Activated gamma-delta T cell (primary cell): ENCODE measurements at places on chromosomes 3 and 15.

GRCh38 chr15:80160570-80161156 lies 7.9 kb downstream of the FAH start:
- DNase-seq = no peak

- no peak for DNase-seq
Measured at GRCh38 chr3:44076221-44076829, 165.4 kb upstream of the TOPAZ1 start.

DNA sequence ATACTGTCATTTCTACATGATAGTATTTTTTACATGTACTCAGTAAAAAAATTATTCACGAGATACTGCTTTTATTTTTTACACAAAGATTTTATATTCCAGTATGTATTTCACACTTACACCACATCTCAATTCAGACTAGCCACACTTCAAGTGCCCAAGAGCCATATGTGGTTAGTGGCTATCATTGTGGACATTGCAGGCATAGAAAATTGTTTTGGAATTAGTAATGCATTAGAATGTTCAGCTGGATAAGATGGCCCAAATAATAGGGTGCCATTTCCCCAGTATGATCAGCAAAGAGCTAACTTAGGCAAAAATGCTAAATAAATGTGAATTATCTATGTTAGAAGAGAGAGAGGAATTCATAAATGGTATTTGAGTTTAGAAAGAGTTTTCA lies 203.8 kb upstream of the MCTP2 start:
- no peak for DNase-seq

- DNase-seq = peak; percentile 9
Measured at GRCh38 chr3:143001034-143001368, 369 bp upstream of the U2SURP start.

DNA sequence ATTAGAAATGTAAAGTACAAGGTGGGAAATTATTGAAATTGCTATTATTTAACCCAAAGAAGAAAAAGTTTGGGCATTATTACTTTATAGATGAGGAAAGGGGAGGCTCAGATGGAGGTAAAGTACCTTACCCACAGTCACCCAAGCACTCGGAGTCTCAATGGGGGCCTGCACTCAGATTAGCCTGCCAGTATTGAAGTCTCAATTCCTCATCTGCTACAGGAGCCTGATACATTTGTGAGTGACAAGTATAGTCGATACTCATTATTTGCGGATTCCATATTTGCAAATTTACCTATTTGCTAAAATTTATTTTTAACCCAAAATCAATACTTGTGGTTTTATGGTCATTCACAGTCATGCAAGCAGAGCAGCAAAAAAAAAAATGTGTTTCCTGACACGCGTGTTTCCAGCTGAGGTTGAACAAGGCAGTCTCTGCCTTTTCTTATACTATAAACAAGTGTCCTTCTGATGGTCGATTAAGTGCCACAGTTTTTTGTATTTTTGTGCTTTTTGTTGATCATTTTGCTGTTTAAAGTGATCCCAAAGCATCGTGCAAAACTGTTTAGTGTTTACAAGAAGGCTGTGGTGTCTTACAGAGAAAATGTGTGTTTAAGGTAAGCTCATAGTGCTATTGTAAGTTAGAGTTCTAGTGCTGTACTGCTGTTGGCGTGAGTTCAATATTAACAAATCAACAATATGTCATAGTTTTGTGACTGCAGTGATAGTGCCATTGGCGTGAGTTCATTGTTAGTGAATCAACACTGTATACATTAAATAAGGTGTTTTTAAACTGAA lies 48.0 kb downstream of the ARHGEF26 start:
- DNase-seq = no peak

- no peak for DNase-seq
Measured at GRCh38 chr3:49495023-49495422, 25.0 kb downstream of the DAG1 start.

DNA sequence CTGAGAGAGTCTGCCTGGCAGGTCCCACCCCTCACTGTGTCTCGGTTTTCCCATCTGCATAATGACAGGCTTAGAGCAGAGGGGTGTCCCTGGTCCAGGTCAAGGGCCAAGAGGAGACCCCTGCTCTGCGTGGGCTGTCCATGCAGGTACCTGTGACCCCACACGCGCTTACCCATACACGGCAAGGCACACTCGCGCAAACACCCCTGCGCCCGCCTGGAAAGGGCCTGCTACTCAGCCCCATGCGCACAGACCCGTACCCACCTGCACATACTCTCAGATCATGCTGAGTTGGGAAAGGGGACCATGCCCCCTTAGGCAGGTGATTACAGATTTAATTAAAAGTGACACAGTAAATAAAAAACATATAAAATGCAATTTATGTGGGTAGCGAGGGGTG lies 23.4 kb upstream of the TMEM115 start:
- no peak for DNase-seq

- DNase-seq = no peak
Measured at GRCh38 chr15:100902436-100903167, 16.6 kb upstream of the LRRK1 start.

GRCh38 chr3:194184801-194185200 lies 48.9 kb downstream of the HES1 start:
- no peak for DNase-seq

- DNase-seq = no peak
Measured at GRCh38 chr15:84813931-84814330, 3.2 kb upstream of the ALPK3 start.

DNA sequence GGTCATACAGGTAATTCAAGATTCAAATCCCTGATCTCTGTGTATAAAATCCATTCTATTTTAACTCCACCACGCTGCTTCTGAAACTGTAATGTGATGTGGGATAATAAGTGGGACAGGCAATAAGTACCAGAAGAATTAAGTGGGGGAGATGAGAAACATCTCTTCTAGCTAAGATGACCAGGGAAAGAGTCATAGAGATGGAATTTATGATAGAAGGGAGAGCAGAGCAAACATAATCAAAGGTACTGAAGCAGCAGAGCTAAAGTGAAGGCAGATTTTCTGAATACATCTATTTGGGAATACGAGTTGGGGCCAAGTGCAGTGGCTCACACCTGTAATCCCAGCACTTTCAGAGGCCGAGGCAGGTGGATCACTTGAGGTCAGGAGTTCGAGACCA lies 4.9 kb downstream of the MRPL47 start:
- DNase-seq = no peak

DNA sequence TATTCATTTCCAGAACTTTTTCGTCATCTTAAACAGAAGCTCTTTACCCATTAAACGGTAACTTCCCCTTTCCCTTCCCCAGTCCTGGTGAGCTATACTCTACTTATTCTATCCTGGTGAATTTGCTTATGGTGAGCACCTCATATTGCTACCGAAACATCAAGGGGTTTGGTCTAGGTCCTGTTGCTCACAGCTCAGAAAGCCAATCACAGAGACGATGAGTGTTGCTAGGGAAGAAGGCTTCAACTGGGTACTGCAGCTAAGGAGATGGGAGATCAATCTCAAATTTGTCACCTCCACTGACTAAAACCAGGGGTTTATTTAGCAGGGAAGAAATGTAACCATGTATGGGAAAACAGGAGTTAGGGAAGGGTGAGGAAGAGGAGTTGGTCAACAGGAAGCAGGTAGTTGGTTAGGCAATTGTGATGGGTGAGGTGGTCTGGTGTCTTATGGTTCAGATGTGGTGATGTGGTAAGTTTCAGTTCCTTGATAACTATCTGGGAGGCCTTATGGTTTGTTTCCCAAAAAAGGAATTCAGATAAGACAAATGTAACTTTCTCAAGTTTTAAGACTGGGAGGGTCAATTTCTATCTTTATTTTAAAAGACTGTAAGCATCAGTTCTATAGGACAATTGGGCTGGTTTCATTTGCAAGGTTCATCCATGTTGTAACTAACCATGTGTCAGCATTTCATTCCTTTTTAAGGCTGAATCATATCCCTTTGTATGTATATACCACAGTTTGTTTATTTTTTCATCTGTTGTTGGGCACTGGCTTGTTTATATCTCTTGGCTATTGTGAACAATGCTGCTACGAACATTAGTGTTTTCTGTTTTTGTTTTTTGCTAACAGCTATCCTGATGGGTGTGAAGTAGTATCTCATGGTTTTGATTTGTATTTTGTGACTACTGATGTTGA lies 24.3 kb downstream of the ARHGAP11B start:
- no peak for DNase-seq
